ENCODE measurements at places on chromosomes 11 and 22. TPM values are rescaled to one million over a fixed set of nuclear protein-coding genes. Genes with fewer than 3 reads are reported as not detected.

The PRPF19 gene
- 156 TPM for total RNA-seq

The UPK3A gene
- not detected for total RNA-seq

The OR6A2 gene
- total RNA-seq = 0.22 TPM

The BBOX1 gene
- not detected for total RNA-seq

- H3K36me3 ChIP-seq = no peaks in the 10 kb centered on the region
- no peak for DNase-seq
- H3K27me3 ChIP-seq = no peaks in the 10 kb centered on the region
- no peak overlapping the region for H3K27ac ChIP-seq
- peaks cover 7% of the 10 kb centered on the region for H3K4me1 ChIP-seq
- H3K4me3 ChIP-seq = no peak overlapping the region
Measured at GRCh38 chr22:44142421-44143104, 38.2 kb upstream of the PARVG start.

DNA sequence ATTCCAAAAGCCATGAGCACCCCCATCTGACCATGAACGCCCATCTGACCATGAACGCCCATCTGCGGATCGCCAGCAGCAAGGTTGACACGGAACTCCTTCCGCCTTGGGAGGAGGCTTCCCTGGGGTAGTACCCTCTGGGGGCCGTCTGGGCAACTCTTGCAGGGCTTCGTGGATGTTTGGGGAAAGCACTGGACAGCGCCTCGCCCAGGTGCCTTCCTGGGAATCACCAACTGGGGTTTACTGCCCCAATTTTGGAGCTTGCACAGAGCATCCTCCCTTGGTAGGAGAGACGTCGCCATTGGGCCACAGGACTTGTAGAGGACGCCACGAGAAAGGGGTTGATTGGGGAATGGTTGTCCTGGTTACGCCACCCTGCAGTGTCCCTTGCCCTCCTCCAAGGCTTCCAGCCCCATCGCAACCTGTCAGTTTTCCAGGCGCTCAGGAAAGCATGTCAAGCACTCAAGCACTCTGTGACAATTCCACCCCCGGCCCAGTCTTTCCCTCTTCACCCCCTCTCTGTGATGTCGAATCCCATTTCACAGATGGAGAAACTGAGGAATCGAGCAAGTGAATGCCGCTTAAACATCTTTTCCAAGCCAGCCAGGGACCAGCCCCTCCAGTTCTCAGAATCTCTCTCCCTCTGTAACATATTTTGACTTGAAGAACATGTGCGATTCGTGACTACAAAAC lies 914 bp upstream of the PRDM11 start:
- no peaks in the 10 kb centered on the region for H3K27me3 ChIP-seq
- DNase-seq = no peak
- peak overlapping the region; percentile 90 for H3K27ac ChIP-seq

DNA sequence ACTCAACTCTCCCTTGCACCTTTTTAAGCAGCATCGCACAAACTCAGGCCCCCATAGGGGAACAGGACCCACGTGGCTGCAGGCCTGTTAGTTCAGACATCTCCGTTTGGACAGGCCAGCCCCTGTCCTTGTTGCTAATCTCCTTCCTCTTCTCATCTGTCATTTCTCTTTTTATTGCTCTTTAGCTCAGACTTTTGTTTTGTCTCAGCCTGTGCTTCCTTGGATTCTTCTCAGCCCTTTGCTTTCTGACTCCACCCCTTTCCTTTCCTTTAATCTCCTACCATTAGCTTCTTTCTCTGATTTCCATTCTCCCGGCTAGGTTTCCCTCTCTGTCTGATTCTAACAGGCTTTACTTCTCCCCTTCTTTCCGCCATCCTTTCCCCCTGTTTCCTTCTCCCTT lies 68.7 kb downstream of the SCN3B start:
- no peak overlapping the region for H3K27ac ChIP-seq
- peaks cover 14% of the 10 kb centered on the region for H3K4me1 ChIP-seq
- no peak overlapping the region for H3K4me3 ChIP-seq
- DNase-seq = no peak
- no peaks in the 10 kb centered on the region for H3K27me3 ChIP-seq

DNA sequence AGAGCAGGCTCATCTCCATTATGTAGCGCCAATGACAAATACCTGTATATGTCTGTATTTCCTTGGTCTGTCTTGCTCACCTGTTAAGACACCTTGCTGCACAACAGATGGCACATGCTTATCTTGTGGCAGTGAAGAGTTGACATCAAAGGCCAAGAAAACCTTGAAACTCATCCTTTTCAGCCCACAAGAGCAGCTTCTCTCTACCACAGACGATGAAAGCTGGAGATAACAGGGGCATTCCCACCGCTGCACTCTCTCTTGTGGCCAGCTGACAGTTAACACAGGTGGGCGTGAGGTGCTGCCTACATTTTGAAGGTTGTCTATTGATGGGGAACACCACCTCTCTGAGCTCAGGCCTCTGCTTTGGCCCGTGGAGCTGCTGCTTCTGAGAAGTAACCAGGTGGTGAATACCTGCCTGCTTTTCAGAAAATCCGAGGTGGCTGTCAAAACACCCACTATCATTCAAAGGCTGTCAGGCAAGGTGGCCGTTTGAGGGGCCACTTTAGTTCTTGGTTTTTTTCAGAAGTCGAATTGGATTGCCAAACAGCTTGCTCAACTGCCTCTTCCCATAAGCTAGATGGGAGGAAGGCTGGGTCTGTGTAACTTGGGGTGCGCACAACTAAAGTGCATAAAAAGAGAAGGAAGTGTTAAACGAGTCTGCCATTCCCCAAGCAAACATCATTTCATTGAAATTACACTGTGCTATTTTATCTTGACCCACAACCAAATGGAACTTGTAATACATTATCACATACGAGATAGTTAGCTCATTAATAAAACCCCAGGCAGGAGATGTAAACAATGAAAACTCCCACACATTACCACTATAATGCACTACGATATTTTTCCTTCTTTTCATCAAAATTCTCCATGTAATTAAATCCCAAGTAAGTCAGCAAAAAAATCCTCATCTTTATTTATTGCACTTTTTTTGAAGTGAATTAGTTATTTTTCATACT lies 87.1 kb upstream of the RAG2 start:
- H3K27me3 ChIP-seq = peaks cover 19% of the 10 kb centered on the region
- DNase-seq = no peak
- no peaks in the 10 kb centered on the region for H3K36me3 ChIP-seq
